ENCODE measurements at places on chromosomes 6 and 20.

- DNase-seq: no peak
Observed at GRCh38 chr20:57256205-57256604, 10.2 kb downstream of the BMP7 start.

- no peak for DNase-seq
Observed at GRCh38 chr6:109290143-109290931, 91.9 kb downstream of the CD164 start.

DNA sequence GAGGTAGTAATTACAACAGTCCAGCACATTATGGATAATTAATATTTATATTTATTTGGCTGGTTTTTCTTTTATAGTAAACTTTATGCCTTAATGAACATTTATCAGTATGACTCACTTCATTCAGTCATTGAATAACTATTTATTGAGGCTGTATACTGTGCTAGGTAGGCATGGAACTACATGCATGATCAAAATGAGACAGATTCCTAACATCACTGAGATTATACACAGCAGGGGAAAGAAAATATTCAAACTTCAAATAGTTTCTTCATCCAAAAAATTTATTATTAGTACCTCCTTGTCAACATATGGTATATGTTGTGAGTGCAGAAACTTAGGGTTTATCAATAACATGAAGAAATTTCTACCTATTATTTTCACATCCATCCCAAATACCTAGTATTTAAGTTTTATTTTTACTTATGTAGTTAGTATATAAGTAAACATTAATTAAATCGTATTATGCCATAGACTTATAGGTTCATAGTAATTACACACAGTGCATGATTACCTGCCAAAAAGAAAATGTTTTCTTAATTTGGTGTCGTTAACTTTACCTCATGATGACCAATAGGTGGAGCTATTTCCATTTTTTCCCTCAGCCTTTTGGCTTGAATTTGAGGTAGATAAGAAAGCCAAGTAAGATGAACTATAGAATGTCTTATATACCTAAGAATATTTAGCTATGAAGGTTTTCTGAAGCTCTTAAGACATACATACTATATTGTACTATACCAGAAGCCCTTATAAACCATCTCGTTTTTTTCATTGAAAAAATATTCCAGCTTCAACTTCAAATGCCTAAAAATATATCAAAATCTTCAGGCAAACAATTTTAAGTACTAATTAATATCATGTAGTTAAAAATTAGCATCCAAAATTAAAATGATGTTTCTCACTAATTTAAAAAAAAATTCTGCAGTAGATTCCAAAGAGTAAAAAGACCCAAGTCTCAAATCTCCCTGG, 12.5 kb upstream of the TMEM30A start:
- DNase-seq: no peak

- no peak for DNase-seq
Observed at GRCh38 chr6:120606743-120607142, 727.5 kb downstream of the TBC1D32 start.

GRCh38 chr6:106396426-106397220, 36.1 kb downstream of the CRYBG1 start:
- DNase-seq: no peak

DNA sequence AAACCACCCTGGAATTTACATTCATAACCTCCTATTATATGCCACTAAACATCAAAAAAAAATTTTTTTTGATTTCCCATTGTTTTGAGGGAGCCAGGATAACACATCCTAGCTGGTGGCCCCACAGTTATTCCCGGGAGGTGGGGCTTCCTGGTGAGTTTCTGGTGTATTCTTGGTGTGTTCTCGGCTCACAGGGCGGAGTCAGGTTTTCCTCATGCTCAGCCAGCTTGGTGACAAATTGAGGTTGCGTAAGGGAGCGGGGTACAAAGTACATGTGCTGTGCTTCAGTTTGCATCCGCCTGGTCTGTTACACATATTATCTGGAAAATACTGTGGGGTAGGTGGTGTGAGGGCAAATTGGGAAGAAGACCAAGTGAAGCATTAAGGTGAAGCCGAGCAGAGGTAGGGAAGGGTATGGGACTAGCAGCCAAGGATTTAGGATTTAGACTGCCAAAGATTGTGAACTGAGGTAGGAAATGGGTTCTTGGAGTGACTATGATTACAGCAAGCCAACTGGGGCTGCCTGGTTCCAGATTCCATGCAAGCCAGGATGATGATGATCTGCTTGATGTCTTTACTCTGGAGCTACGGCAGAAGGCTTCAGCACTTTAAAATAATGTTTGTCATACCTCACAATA, 46.2 kb upstream of the EEF1A1 start:
- no peak for DNase-seq

DNA sequence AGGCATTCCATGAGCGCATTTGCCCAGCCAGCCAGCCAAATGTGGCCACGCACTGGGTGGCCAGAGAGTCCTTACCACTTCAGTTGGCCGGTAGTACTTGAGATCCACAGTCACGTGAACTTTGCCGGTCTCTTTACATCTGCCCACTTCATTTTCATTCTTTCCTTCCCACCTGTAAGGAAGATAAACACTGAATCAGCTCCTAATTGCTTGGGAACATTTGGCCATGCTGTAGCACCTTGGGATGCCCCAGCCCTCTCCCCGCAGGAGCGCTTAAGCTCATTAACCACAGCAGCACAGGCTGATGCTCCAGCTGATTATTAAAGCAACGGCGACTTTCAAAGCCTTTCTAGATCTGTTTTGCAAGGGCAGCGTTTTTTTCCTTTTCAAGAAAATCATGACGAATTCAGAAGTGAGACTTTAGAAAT, 116.6 kb downstream of the FOXC1 start:
- DNase-seq: no peak

DNA sequence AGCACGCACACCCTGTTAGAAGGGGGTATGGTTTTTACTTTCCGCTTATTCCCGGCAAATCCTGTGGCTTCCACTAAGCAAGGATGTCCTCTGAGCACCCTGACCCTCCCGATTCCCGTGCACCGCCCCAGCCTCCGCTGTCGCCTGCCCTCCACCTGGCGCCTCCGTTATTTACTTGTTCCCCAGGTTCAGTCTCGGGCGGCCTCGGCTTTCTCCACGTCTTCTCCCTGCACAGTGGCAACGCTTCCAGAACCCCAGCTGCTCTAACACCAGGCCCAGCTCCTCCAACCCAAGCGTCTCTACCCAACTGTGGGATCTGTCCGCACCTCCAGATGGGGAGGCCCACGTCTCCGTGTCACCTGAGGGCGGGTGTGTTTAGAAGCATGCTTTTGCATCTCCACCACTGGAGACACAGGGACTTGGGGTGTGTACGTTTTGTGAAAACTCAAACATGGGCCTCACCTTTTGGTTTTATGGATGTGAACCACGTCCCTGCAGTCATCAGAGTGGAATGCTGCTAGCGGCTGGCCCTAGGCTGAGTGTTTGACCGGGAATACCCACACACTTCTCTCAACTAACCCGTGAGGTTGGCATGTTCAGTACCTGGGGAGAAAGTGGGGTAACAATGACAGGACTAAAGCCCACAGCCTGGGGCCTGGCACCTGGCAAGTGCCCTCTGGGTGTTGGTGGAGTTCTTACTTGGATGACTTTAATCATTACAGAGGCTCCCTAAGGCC, 79.9 kb downstream of the THBS2 start:
- no peak for DNase-seq

- no peak for DNase-seq
Observed at GRCh38 chr6:33217246-33217645, 8.9 kb downstream of the RING1 start.

DNA sequence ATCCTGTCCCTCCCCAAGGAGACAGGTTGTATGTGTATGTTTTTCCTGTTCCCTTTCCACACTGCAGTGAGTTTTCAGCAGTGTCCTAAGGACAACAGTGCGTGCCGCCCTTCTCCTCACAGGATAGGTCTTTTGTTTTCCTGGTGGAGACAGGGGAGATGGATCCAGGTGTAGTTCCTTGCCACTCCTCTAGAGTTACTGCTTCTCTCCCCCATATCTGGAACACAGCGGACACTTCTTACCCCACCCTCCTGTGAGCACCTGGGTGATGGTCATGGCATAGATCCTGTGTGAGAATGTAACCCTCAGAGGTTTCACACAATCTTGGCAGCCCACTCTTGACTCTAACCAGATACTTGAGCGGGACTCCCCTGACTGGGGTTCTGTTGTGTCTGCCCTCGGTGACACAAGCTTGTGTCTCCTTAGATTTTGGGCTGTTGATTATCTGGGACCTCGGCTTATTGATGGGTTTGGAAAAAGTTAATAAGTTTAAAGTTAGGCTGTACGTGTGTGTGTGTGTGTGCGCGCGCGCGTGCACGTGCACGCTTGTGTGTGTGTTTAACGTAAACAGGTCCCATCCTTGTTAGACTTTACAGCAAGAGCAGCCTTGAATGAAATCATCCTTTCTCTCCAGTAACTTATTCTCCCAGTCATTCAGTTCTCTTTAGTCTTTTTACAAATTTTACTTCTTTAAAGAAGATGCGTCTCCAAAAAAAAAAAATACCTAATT, 131.3 kb upstream of the EDN1 start:
- no peak for DNase-seq

DNA sequence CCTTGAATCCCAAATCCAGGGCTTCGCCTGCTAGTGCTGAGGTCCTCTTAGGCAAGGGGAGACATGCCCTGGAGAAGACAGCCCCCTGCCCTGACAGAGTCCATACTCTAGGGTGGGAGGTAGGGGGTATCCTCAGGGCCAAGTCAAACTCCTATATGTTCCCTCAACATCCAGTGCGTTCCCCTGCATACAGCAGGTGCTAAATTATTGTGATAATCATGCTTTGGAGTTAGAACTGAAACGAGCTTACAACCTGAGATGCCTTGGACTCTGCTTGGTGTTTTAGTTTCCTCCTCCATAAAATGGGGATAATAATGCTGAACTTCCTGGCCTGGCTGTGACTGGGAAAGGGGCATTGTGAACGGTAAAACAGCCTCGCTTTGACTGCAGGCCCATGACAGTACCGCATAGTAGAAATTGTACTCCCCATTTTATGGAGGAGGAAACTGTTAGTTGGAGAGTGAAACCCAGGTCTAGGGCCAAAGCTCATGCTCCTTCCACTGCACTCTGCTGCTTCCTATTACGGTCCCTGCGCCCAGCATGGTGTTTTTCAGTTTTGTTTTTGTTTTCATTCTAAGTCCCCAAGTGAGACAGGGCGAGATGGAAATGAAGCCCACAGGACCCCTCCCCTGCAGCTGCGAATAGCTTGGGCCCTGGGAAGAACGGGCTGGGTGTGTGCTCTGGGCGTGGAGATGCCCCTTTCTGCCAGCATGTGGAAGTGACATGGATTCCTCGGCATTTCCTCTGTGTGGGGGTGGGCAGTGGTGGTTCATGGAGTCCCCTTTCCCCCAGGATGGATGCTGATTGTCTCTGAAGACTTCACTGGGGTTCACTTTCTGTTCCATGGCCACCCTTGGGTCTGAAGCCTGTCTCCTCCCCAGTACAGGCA, 162.5 kb downstream of the VEGFA start:
- no peak for DNase-seq

- DNase-seq: no peak
Observed at GRCh38 chr20:60883496-60883895, 368.6 kb upstream of the CDH4 start.

- DNase-seq: no peak
Observed at GRCh38 chr6:50724381-50725124, 11.2 kb downstream of the TFAP2D start.

GRCh38 chr6:135826236-135826804, 25.2 kb upstream of the PDE7B start:
- DNase-seq: no peak

- no peak for DNase-seq
Observed at GRCh38 chr20:47476452-47476851, 25.2 kb upstream of the NCOA3 start.

DNA sequence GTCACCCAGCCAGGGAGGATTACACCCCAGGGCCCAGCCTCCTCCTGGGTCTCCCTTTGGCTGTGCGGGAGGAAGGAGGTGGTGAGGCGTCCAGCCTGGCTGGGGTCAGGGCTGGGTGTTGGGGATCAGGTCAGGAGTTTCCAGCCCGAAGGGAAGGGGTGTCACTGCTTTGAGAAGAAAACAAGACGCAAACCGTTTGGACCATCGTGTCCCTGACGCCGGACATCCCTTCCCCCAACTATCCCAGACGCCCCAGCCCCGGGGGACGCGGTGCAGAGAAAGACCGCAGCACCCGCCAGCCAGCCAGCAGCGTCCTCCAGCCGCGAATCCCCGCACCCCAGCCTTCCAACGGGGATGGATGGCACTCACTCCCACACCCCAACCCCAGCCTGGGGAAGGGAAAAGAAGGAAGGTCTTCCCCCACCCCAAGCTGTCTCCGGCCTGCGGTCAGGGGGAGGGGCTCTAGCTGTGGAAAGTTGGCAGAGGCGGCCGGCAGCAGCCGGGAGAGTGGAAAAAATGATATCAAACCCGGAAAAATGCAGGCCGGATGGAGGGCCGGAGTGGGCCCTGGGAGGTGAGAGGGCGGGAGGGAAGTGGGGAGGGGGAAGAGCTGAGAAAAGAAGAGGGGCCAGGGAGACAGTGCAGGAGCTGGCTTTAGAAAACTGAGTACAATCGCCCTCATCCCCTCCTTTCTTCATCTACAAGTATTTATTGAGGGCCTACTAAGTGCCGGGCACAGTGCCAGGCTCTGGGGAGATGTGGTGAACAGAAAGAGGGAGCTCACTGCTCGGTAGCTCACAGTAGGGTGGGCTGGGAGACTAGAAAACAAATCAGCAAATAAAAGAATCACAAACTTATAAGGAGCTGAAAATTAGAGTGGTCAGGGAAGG, 10.6 kb downstream of the REM1 start:
- DNase-seq: no peak

GRCh38 chr6:3294396-3294795, 35.6 kb downstream of the PSMG4 start:
- no peak for DNase-seq

GRCh38 chr6:109096208-109096607, 901 bp downstream of the CEP57L1 start:
- DNase-seq: no peak

DNA sequence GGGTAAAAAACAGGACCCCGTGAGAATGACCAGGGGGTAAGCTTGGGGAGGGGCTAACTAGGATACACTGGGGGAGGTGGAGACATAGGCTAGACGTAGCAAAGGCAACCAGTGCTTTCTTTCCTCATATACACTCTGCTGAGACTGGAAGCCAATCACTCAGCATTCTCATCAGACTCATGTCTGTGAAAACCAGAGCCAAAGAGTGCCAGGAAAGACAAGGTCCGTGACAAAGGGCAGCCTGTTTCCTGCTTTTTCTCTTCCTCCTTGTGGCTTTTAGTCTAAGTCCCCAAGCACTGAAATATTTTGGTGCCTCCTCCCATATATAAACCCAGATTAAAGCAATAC, 97.9 kb upstream of the NEDD9 start:
- DNase-seq: no peak

Data from AG04450 (cell line).